NCI-H446 treated with DMSO at 0.1 percent for 48 hours (cell line): ENCODE measurements at places on chromosomes 5 and 9.

DNA sequence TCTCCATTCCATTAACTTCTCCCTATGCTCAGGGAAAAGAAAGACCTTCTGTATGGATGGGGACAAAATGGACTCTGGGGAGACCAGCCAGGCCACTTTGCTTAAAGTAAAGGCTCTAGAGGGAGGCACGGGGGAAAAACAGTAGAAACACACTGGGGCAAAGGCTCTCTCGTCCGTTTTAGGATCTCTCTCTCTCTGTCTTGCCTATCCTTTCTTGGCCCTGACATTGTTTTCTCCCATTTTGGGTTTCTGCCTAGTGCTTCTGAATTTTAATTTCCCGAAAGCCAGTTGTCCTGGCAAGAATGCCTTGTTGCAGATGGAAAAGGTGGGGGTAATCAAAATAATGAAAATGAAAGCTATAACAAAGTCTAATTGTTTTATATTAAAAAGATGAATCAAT is 28.2 kb downstream of the NMUR2 start:
- no peak for DNase-seq

GRCh38 chr5:152185547-152186245 is 219.4 kb downstream of the NMUR2 start:
- no peak for DNase-seq

DNA sequence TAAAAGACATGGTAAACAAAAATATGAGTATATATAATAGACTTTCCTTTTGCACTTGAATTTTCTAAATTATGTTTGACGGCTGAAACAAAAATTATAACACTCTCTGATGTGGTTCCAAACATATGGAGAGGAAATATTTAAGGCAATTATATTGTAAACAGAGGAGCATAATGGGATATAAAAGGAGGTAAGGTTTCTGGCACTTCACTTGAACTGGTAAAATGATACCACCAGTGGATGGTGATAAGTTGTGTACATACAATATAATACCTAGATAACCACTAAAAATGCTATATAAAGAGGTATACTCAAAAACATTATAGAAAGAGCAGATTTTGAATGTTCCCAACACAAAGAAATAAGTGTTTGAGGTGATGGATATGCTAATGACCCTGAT is 192.9 kb upstream of the RAD23B start:
- DNase-seq: no peak

DNA sequence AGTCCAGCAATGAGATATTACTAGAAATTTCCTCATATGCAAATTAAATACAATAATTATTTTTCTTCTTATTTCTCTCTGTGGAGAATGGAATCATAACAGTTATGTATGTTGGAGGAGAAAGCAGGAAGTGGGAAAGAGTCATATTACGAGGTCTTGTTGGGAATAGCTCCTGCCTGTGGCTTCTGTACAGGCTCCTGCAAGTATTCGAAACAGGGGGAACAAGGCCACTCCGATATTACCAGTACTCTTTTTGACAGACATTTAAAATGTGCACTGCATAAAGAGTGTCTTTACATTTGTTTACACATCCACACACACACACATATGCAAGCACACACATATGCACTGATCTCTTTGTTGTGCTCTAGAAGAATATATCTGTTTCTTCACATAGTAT is 812.0 kb upstream of the ZNF608 start:
- DNase-seq: no peak

- no peak for DNase-seq
These were observed 190.1 kb upstream of the ZNF608 start for GRCh38 chr5:124936626-124936933.

DNA sequence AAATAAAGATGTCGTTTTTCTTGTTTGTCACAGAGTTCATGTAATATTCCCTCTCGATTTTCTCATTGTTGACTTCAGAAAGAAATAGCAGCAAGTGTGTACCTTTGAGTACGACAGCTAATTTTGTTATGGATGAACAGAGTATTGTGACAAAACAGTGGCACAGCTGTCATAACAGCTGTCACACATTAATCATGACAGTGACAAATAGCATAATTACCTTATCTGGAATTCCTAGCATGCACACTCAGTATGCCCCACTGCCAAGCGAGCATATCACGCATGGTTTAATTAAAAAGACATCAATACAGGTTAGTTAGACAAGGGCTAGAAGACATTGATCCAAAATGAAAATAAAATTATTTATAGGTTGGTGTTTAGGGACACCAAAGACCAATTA is 375.1 kb downstream of the SPATA31D1 start:
- DNase-seq: peak; percentile 37

- peak; percentile 100 for DNase-seq
These were observed 18.3 kb upstream of the MLLT3 start for GRCh38 chr9:20640331-20641187.

DNA sequence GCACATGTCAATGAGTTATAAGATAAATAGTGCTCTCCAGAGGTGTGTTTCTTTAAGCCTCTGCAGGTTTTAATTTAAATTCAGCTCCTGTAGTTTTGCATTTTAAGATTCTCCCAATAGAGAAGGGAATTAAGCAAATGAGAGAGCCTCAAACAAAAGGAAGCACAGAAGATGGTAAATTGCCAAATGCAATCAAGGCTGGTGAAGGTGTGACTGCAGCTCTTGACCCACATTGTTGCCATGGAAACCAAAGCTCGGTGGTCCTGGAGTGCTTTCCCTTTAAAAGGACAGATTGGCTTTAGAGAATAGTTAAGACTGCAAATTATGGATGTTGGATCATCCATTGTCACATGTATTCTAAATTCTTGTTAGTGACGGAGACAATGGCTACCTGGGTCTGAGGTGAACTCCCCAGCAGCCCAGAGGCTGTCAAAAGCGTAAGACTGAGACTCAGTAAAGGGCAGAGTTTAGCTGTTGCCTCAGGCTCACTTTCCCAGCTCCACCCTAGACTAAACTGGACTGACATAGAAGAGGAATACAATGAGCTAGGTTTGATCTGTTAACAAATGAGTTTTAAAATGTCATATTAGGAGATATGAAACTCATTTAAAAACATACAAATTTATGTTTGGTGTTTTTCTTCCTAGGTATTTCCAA is 12.3 kb downstream of the GAPT start:
- no peak for DNase-seq

DNA sequence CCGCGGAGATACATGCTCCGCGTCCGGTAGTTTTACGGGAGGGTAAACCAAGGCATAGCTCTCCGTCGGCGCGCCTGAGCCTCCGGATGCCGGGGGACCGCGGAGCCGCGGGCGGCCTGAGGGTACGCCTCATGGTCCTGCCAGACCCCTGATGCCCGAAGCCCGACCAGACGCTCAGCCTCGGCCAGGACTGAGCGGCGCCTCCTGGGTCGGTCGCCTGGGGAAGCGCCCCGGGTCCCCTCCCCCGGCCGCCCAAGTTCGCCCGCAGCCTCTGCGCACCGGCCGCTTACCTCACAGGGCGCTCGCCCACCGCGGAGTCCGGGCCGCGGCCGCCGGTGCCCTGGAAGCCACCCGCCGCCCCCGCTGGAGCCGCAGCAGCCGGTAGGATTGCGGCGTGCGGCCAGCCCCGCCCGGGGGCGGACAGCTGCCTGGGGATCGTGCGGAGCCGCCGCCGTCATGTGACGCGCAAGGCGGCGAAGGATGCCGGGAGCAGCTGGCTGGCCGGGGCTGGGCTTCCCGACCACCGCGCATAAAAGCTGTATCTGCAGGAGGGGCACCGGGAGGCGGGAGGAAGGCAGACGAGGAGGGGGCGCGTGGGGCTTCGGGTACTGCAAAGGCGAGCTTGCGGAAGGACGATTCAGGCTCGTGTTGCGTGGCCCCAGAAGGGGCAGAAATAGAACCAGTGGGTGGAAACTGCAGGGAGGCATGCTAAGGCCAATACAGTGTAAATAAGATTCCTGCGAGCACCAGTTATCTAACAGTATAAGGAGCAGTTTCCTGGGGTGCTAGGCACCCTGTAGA is at the start of gene FBXO10:
Gene FBXO10 (minus strand): TSS at position 460 of the 801 bp plus-strand sequence. CDS start 34,612 bp downstream, outside the sequence.
- peak; percentile 28 for DNase-seq

DNA sequence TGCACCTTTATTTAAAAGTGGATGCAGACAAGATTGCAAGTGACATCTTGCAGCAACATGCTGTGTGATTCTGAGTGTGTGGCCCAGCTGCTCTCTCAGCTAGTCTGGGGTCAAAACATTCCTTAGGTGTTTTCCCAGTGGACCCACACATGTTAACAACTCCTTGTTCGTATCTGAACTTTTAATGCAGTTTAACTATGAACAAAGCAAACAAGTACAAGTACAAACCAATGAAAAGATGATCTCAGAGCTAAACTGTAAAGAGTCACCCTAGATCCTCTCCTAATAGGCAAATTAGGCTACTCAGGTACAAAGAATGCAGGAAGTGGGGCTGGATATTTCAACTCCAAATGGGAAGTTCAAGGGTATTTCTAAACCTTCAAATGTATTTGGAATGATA is 108.4 kb downstream of the ENTREP1 start:
- DNase-seq: no peak

GRCh38 chr5:177361418-177362291 is 3.9 kb downstream of the RGS14 start:
- DNase-seq: no peak

DNA sequence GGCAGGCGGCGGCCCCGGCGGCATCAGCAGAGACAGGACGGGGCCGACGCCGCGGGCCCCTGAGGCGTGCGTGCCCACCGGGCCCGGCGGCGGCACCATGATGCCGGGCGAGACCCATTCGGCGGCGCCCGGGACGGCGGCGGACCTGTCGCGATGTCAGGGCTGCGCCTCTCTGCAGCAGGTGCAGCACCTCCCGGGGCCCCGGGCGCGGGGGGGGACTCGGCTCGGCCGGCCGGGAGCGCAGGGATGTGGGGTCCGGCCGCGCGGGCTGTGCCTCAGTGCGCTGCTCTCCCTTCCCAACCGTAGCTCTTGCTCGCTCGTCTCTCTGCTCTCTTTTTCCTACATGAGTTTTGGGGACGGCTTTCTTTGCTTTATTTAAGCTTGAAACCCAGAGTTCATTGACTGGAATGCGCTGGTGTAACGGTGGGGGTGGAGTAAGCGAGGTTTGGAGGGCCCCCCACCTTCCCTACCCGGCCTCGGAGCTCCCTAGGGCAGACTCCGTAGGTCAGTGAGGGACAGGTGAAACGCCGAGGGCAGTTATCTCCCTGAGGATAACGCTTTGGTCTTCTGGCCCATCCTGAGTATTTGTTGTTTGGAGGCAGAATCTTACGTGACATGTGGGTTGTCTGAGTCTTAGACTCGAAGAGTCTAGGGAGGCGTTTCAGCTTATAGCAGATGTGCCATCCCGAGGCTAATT is 490 bp downstream of the ICE1 start:
- no peak for DNase-seq

- peak; percentile 4 for DNase-seq
These were observed 32.5 kb downstream of the ANXA1 start for GRCh38 chr9:73183917-73184861.

GRCh38 chr9:38682713-38683112 is 37.2 kb downstream of the FAM240B start:
- no peak for DNase-seq

DNA sequence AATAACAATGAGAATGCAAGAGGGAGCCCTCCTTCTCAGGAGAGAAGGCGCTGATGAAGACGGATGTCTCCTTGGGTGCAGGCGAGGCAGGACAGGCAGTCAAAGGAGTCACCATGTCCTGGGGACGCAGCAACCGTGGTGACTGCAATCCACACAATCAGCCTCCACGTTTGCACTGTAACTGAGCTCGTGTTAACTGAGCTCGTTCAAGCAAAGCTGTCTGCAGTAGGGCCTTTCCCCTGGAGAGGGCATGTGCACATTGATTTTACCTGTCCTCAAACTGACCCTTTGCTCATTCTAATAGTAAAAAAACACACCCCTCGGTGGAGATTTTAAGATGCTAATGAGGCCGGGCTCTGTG is 2.8 kb downstream of the SARDH start:
- DNase-seq: no peak

GRCh38 chr9:91421971-91422757 is 1.5 kb downstream of the NFIL3 start:
- no peak for DNase-seq

DNA sequence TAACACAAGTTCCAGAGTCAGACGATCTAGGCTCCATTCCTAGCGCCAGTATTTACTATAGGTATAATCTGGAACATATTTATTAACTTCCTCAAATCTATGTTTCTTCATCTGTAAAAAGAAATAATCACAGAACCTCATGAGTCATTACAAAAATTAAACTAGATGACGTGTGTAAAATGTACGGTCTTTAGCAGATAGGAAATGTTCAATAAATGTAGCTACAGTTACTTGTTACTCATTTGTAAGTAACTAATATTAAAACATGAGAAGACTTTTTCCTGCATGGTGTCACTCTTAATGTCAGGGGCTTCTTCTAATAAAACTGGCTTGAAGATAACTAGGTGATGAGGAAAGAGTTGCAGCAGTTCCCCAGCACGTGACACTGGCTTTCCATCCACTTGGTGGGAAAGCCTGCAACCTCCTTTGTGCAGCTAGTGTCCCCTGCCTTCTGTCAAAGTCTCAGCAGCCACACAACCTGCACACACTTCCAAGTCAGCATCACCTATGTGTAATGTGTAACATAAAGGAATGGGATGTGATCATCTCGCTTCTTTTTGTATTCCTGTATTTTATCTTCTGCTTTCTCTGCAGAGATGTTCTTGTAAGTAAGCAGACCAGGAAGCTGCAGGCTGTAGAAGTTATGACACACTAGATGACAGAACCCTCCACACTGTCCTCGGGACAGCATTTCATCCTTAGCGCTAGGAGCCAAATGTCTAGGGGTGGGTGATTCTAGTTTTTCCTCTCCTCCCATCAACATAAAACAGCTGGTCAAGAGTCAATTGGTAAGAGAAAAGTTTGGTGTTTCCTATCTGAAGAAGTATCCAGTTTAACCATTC is 1.8 kb upstream of the JAKMIP2 start:
- DNase-seq: no peak

- no peak for DNase-seq
These were observed 32.6 kb downstream of the PAX5 start for GRCh38 chr9:37001459-37001858.

GRCh38 chr5:72130351-72130761 is 23.1 kb downstream of the MAP1B start:
- no peak for DNase-seq

GRCh38 chr9:84940294-84940693 is 270.8 kb downstream of the NTRK2 start:
- DNase-seq: no peak

DNA sequence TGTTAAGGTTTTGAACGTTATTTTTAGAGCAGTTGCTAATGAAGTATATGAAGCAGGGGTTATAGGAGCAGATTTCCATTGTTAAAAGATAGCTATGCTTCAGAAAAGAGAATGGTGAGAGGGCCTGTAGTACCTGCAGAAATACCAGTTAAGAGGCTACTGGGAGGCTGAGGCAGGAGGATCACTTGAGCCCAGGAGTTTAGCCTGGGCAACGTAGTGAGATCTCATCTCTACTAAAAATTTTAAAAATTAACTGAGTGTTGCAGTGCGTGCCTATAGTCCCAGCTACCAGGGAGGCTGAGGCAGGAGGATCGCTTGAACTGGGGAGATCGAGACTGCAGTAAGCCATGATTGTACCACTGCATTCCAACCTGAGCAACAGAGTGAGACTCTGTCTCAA is 148.8 kb downstream of the ZCCHC7 start:
- no peak for DNase-seq

GRCh38 chr9:6827439-6828145 is 69.8 kb downstream of the KDM4C start:
- peak; percentile 36 for DNase-seq

GRCh38 chr5:170297589-170298462 is at the start of gene LCP2:
TSS of gene LCP2 (minus strand) at chr5:170297777. CDS start at chr5:170297611, 166 bp downstream.
- no peak for DNase-seq
